ENCODE measurements at places on chromosomes 6 and 20.
A peak's percentile ranks its signal among the peaks of the same experiment; 100 is the strongest.

- H3K27me3 ChIP-seq = no peaks in the 10 kb centered on the region
- H3K4me1 ChIP-seq = no peaks in the 10 kb centered on the region
- no peak overlapping the region for H3K27ac ChIP-seq
- H3K4me3 ChIP-seq = no peak overlapping the region
- no peaks in the 10 kb centered on the region for H3K36me3 ChIP-seq
Observed at GRCh38 chr6:38018755-38019165, 199.2 kb downstream of the ZFAND3 start.

DNA sequence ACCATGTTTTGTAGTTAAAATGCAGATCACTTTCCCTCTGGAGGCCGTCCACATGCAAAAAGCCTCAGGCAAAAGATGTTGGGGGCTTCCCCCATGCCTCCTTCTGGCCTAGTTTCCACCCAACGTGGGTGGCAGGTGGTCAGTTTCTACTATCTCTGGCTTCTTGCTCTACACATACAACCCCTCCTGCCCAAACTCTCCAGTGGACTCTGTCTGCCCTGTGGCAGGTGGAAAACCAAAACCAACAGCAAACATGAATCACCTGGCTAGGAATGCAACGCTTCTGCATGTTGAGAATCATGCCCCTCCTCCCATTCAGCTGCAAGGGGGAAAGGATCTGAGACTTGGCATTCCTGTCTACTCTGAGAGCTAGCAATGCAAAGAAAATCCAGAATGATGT lies 94.8 kb downstream of the MBOAT1 start:
- H3K4me1 ChIP-seq = no peaks in the 10 kb centered on the region
- no peak overlapping the region for H3K4me3 ChIP-seq
- no peak overlapping the region for H3K27ac ChIP-seq
- no peak for DNase-seq
- peaks cover 38% of the 10 kb centered on the region for H3K36me3 ChIP-seq

DNA sequence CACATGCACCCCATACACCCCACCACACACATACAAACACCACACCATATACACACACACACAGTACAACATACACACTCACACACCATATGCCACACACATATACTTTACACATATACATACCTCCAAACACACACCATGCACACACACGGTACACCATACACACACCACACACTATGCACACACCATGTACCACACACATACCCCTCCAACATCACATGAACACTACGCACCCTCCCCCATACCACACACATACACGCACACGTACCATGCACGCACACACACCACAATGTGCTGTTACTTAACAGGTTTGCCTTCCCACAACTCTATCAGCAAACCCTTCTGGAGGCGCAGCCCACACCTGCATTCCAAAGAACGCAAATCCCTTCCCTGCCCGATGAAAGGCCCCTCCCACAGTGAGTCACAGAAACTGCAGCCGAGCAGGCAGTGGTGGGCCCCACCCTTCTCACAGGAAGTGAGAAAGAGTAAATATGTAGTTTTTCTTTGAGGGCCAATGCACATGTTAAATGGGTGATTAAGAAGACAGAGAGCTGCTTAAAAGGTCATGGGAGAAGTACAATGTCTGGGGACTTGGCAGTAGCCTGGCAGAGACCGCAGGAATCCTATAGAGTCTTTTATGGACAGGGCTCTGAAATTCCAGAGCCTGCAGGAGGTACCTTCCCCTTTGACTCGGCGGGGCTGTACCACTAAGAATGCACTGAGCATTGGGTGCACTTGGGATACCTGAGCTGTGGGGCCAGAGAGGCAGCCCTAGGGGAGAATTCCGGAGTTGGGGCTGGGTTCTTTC lies 34.1 kb upstream of the EZR start:
- H3K27me3 ChIP-seq = no peaks in the 10 kb centered on the region
- H3K4me1 ChIP-seq = peaks cover 67% of the 10 kb centered on the region
- H3K27ac ChIP-seq = peak overlapping the region; percentile 97
- peak; percentile 84 for DNase-seq
- H3K36me3 ChIP-seq = no peaks in the 10 kb centered on the region

- DNase-seq = no peak
- H3K4me3 ChIP-seq = no peak overlapping the region
- peaks cover 4% of the 10 kb centered on the region for H3K4me1 ChIP-seq
- H3K27ac ChIP-seq = no peak overlapping the region
- H3K36me3 ChIP-seq = no peaks in the 10 kb centered on the region
- peaks cover 8% of the 10 kb centered on the region for H3K27me3 ChIP-seq
Observed at GRCh38 chr6:42136508-42137193, 5.8 kb downstream of the C6orf132 start.

DNA sequence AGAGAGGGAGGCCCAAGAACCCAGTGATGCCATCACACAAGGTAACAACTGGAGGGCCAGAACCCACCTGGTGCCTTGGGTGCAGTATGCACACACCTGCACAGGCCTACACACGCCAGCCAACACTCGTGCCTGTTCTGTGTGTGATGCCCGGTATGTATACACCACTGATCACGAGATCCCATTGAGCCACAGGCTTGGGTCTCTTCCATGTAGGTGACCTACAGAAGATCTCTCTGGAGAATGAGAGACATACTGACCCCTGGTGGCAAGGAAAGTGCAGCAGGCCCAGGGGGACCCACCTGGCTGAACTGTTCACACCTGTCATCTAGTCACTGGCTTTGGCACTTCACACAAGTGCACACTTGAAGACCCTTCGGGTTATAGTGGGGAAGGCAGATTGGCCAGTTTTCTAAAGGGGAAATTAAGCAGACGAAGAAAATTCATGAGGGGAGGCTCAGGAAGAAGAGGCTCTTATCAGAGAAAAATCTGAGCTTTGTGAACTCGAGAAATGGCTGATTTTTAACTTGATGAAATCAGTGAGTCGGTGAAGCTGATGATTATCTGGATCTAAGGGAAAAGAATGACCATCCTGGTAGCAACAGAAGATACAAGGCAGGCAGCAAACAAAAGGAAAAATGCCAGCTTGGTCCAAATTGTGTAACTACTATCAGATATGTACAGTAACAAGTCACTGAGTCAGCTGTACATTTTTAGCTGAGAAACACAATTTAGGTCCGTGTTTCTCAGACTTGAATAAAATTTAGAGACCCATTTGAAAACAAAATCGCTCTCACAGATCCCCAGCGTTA lies 69.1 kb upstream of the PBOV1 start:
- peak; percentile 43 for DNase-seq
- no peak overlapping the region for H3K4me3 ChIP-seq
- no peak overlapping the region for H3K27ac ChIP-seq
- no peaks in the 10 kb centered on the region for H3K27me3 ChIP-seq
- H3K4me1 ChIP-seq = no peaks in the 10 kb centered on the region
- H3K36me3 ChIP-seq = no peaks in the 10 kb centered on the region

Measured in CD4-positive, alpha-beta T cell (primary cell).